ENCODE measurements at places on chromosomes 16 and 17.

- no peak for DNase-seq
Measured at GRCh38 chr17:39600288-39600996, 7.3 kb downstream of the NEUROD2 start.

- DNase-seq = no peak
Measured at GRCh38 chr17:81930142-81931125, 2.9 kb upstream of the MAFG start.

GRCh38 chr17:78130437-78131101 lies at the start of gene TMC8:
Gene TMC8, plus strand, starts transcription at chr17:78130771. Its CDS starts 818 bp downstream, at chr17:78131589.
- DNase-seq = peak; percentile 19

DNA sequence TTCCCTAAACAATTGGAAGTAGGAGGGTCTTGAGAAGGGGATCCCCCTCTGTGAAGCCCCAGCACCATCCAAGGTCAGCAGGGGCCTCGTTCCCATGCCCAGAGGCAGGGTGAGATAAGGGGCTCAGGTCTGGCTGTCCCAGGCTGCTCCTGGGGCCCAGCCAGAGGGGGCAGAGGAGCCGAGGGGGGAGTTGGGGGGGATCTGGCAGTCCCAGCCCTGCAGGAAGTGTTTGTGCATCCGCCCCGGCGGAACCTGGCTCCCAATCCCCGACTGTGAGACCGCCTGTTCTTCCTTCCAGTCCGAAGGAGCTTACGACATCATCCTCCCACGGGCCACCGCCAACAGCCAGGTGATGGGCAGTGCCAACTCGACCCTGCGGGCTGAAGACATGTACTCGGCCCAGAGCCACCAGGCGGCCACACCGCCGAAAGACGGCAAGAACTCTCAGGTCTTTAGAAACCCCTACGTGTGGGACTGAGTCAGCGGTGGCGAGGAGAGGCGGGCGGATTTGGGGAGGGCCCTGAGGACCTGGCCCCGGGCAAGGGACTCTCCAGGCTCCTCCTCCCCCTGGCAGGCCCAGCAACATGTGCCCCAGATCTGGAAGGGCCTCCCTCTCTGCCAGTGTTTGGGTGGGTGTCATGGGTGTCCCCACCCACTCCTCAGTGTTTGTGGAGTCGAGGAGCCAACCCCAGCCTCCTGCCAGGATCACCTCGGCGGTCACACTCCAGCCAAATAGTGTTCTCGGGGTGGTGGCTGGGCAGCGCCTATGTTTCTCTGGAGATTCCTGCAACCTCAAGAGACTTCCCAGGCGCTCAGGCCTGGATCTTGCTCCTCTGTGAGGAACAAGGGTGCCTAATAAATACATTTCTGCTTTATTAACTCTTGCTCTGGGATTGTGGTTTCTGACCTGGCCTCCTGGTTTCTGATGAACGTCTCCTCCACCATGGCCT lies 14.9 kb downstream of the GPRC5C start:
- DNase-seq = peak; percentile 24

DNA sequence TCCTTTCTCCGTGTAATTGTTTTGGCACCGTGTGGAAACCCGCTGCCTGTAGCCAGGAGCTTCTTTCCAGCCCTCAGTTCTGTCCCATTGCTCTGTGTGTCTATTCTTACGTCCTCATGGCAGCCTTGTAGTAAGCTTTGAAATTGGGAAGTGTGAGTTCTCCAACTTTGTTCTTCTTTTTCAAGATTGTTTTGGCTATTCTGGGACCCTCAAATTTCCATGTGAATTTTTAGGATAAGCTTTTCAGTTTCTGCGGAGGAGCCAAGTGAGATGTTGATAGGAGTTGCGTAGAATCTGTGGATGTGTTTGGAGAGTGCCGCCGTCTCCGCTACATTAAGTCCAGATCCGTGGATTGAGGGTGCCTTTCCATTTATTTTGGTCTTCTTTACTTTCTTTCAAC lies 15.2 kb downstream of the CHMP6 start:
- no peak for DNase-seq

GRCh38 chr17:61393904-61394629 lies 5.6 kb upstream of the TBX2 start:
- DNase-seq = no peak

Data from hypothalamus (tissue), 51 donors.